HEK293T (cell line): ENCODE measurements at places on chromosomes 4 and X.

DNA sequence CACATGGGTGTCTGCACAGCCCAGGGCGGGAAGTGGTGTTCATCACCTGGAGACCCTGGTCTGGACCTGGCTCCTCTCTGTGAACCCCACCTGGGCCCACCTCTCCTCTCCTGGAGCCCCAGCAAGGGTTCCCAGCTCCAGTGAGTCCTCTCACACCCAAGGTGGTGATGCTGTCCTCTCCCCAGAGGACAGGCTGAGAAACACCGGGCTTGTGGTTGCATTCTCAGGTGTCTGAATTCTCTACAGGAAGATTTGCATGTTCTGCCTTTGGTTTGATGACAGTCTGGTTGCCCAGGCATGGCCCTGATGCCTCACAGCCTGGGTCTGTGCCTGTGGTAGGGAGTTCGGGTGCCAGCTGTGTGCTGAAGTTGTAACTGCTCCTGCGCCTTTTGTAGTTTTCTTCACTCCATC is 3.8 kb downstream of the MAEA start:
- DNase-seq: no peak

DNA sequence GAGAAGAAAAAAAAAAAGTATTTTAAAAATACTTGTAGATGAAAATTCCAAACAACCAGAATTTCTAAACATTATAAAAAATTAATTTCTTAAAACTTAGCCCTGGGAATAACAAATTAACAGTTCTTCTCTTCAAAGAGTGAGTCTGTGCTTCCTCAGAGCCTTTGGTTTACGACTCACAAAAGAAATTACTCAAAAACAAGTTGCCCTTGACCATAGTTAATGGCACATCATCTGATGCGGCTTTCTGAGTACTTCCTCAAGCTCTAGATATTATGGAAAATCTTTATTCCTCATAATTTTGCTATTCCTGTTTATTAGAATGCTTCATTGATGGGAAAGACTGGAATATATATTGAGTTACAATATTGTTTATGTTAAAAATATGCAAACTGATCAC is 23.7 kb downstream of the TAPT1 start:
- no peak for DNase-seq

DNA sequence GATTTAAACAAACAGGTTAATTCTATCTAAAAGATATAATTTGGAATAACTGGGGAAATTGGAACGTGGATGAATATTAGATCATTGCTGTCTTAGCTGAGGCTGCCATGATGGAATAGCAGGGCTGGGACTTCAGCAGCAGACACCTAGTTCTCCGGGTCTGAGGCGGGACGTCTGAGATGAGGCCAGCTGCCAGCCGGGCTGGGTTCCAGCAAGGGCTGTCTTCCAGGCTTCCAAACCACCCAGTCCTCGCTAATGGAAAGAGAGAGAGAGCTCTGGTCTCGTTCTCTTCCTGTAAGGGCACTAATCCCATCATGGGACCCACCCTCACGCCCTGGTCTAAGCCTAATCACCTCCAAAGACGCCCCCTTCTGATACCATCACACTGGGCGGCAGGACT is 85.7 kb downstream of the ADRA2C start:
- no peak for DNase-seq

DNA sequence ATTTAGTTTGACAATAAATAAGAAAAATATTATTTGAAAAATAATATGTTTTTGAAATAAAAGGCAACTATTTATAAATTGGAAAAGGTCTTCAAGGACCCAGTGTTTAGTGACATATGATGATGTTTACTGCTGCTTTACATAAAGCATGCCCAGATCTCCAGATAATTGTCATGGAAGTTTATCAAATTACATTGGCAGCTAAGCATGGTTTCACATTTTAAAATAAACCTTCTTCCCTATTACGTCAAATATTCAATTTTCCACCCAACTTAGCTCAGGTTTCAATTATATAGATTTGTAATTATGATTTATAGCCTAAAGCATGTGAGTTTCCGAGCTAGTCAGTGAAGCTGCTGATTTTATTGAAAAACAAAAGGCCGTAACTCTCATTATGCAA is 417.2 kb downstream of the CFAP47 start:
- DNase-seq: no peak

DNA sequence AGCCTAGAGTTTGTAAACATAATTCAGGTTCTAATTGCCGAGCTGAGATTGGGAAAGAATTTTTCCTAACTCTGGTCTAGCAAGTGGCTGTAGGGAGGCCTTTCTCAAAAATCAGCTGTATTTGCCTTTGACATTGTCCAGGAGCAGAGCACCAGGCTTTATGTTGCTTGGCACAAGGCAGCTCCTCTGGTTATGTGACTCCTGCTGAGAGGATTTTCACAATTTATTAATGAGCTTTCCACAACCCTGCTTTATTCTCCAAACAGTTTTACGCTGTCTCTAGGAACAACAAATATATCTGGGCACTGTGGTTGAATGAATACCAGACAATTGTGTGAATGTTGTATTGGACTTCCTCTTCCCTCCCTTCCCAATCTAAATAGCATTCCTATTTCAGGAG is 14.9 kb downstream of the LSM6 start:
- no peak for DNase-seq
